RWPE1 (cell line): ENCODE measurements at places on chromosomes 5 and 9.

DNA sequence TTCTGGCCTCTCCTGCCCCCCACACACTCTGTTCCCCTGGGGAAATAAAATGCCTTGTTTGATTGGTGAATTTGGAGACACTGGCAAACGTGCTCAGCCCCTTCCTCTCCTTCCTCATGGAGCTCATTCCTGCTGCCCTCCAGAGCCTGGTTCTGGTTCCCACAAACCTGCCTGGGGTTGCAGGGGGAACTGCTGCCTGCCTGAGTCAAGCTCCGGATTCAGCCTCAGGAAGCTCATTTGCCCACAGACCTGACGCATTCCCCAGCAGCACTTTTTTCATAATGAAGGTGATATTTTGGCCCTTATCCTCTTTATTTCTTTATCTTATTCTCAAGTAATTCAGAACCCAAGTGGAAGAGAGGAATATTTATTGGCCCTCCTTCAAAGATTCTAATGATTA is 140.5 kb downstream of the TTLL11 start:
- no peak for DNase-seq

DNA sequence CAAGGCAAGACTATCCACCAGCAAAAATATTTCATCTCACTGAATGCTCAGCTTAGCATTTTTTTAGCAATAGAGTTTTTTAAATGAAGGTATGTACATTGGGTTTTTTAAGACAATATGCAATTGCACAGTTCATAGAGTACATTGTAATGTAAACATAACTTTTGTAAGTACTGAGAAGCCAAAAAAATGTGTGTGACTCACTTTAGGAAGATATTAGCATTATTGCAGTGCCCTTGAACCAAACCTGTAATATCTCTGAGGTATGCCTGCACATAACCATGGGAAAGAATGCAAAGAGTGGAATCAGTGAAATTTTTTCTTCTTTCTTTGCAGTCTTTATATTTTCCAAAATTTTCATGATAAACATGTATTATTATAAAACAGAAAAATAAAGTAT is 1533.3 kb upstream of the WWC1 start:
- DNase-seq = peak; percentile 37

DNA sequence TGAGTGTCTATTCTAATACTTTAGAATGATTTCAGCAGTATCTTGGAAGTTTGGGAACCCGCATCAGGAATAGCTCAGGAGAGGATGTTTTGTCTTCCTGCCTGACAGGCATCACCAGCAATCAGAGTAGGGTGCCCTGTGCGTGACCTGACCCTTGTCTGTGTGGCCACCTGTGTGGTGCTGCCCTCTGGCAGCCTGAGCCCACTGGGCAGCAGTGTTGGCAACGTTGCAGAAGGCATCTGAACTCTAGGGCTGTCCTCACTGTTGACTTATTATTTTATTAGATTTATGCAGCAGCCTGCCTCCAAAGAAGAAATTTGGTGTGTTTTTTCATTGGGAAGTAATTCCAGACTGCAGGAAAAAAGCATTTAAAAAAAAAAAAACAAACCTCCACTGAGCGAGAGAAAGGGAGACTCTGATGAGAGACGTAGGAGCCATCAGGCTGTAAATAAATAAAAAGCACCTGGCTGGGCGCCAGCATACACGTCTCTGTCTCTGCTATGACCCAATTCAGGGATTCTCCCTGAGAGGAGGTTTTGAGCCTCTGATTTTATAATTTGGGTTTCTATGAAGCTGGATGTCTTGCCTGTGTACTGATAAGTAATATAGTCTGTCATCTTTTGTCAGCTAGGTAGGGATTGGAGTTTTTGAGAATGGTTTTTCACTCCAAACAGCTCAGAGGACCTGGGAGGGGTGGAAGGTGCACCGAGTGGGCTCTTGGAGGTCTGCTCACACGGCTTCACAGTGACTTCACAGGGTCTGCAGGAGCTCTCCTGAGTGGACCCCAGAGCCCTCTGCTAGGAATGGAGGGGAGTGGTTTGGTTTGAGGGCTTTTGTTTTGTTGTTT is 49.0 kb downstream of the FAM78A start:
- no peak for DNase-seq

DNA sequence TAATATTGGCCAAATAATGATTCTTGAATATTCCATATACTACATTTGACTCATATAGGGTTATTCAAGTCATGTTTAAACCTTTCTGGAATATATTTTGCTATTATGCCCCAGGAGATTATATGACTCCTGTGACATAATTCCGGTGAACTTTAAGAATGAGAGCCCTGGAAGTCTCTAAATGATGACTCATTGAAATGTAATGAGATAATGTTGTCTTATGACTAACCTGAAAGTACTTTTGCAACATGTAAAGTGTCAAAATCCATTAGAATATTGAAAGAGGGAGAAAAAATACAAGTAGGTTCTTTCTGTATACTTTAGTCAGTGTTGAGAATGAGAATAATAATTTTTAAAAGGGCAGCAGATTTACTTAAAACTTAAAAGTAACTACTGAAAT is 830.4 kb downstream of the MAT2B start:
- peak; percentile 70 for DNase-seq

DNA sequence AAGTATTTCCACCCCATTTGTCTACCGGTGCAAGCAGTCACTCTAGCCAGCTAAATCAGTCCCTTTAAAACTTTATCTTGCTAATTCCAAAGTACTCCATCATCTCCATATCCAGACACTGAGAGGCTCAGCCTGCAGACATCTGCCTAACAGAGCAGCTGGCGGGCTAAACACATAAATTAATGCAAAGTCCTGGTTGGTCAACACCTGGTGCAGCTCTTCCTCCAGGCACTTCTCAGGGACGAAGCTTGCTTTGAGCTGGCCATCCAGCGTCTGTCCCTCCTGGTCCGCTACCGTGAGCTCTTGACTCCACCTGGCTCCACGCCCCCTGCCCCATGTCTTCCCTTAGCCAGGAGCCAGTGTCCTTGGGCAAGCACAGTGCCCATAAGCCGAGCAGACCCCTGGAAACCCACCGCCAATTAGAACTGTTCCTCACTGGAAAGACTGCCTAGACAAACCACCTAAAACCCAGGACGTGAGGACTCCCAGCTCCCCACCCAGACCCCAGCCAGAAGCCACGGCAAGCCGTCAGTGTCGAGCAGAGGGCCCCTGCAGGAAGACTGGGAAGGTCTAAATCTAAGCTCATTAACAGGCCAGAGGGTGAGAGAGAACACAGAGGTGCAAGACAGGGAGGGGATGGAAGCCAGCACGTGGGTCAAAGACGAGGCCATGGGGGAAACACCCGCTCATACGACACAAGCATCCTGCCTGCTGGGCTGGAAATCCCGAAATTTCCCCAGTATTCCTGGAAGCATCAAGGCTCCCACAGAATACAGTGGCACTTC is 120.0 kb downstream of the COL23A1 start:
- no peak for DNase-seq

DNA sequence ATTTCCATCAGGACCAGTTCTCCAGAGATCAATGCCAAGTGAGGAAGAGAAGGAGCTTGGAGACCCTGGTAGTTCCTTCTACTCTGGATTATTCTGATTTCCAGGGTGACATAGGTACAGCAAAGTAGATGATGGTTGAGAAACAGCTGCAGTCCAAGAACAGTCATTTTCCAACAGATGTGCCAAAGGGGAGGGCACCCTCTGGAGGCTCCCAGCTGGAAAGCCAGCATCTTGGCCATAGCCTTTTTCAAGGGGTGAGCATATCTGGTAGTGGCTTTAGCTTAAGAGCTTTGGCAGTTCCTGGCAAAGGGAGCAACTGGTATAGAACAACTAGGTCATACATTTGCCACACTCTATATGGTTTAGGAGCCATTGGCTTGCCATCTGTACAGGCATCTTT is 492.7 kb downstream of the RASEF start:
- peak; percentile 19 for DNase-seq
